ENCODE measurements at places on chromosomes 16 and 17. TPM values are rescaled to one million over a fixed set of nuclear protein-coding genes. Genes with fewer than 3 reads are reported as not detected.

MT1E gene
- 176 TPM for total RNA-seq

- DNase-seq, result no peak
These were observed 16.4 kb downstream of the NF1 start for GRCh38 chr17:31111183-31111582.

DNA sequence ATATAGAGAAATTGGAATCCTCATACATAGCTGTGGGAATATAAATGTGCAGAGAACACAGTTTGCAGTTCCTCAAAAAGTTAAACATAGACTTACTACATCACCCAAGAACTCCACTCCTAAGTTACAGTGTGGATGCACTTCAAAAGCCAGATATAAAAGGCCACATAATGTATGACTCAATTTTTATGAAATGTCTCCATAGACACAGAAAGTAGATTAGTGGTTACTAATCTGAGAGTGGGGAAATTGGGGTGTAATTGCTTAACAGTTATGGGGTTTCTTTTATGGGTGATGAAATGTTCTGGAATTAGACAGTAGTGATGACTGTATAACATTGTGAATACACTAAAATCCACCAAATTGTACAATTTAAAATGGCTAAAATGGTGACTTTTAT, 60.9 kb downstream of the CACNG1 start:
- DNase-seq, result no peak

DNA sequence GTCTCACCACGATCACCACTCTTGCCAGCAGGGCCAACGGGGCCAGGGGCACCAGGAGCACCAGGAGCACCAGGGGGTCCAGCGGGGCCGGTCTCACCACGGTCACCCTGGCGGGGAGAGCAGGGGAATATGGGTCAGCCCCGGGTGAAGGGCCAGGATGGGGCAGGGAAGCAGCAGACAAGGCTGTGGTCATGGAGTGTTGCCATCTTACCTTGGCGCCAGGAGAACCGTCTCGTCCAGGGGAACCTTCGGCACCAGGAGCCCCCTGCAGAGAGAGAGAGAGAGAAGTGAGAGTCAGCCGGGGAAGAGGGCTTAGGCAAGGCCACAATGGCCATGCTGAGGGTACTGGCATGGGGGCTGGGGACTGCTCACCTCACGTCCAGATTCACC, 12.9 kb downstream of the COL1A1 start:
- no peak for DNase-seq

- no peak for DNase-seq
These were observed 32.4 kb downstream of the SCNN1B start for GRCh38 chr16:23334457-23334853.
